Cerebellar cortex (tissue), 1 donor: ENCODE measurements at places on chromosomes 4 and X.

DNA sequence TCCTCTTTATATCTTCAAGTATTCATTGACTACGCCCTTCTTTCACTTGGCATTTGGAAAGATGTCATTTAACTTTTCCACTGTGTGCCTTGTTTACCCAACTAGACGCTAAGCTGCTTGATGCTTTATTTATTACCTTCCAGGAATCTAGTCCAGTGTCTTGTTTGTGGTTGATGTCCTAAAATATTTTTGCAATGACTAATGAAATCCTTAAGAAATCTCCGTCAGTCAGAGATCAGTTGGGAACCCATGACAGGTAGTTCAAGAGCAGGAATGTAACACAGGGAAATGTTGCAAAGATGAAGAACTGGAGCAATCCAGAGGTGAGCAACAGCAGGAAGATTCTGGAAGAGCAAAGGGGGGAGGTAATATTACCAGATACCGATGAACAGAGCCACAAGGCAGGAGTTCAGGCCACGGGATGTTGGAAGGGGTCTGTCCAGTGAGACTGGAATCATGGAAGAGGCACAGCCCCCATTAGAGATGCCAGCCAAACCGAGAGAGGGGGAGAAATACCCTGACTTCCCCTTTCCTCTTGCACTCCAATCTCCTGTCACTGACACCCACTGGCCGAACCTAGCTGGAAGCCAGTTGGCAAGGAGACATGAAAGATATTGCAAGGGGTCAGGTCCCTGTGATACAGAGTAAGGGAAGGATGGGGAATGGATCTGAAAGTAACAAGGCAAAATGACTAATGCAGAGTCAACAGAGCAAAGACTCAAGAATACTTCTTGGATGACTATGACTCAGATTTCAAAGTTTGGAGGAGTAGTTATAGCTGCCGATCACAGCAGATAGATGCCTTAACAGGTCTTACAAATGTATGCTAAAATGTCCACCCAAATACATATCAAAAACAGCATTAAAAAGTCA, 62.7 kb upstream of the PHKA2 start:
- no peak for DNase-seq

DNA sequence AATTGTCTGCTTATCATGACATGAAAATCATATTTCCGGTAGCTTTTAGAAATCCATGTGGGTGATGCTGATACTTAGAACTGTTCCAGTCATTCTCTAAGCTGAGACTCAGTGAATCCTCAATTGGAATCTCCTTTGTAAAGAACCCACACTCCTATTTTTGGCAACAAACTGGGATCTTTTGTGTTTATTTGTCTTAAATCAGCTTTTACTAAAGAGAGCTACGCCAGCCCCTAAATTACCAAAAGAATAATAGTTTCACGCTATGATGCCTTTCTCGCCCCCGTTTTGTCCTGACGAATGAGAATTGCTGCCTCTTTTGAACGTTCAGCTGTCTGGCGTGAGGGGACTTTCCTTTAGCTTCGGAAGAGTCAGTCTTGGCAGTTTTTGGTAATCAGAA, 195.9 kb downstream of the SHOX start:
- no peak for DNase-seq

- no peak for DNase-seq
Observed at GRCh38 chr4:181194096-181194495, 1049.1 kb upstream of the TENM3 start.

- DNase-seq: no peak
Observed at GRCh38 chr4:2837110-2837903, 6.3 kb upstream of the ADD1 start.

DNA sequence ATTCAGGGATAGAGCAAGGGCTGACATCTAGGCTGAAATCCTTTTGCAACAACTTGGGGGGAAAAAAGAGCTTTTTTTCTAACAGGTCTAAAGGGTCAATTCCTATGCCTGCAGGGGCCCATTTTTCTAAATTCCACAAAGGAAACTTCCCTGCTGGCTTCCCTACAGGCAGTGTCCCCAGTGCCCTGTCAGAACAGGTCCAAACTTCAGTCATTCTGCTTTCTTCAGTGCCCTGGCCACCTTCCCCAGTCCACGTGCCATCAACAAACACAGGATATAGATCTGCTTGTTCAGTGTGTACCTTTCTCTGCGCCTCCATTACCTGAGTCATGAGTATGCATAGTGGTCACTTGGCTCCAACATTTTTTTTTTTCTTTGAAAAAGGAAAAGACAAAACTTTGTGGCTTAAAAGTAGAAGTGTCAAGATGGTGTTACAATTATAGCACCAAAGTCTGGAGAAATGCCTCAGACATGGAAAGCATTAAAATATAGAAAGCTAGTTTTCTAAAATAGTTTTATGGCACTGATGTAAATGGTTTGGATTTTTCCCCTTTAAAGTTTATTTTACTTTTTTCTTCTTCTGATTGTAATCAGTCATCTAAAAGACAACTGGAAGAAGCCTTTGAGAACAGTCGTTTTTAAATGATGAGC, 84.0 kb upstream of the JADE1 start:
- no peak for DNase-seq

DNA sequence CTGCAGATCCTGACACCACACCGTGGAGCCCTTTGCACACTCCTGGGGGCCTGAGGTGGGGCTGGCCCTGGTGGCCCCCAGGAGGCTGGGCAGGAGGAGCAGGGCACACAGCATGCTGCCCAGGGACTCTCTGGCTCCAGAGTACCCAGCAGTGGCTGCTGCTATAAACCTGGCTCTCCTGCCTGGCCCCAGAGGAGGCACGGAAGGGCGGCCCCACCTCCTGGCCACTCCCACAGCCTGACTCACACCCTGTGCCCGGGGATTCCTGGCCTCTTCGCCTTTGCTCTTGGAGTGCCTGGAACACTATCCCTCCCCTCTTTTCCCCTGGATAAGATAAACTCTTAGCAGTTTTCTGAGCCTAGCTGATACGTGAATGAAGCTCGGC, at the start of gene PSAPL1:
Gene PSAPL1, minus strand, starts transcription at position 165 of the 385 bp plus-strand sequence. Its CDS starts 51 bp downstream, at position 114.
- no peak for DNase-seq

- no peak for DNase-seq
Observed at GRCh38 chrX:113470166-113470565, 629.5 kb upstream of the AMOT start.
